ENCODE measurements at places on chromosomes 3 and 15. TPM values are rescaled to one million over a fixed set of nuclear protein-coding genes. Genes with fewer than 3 reads are reported as not detected.

DNA sequence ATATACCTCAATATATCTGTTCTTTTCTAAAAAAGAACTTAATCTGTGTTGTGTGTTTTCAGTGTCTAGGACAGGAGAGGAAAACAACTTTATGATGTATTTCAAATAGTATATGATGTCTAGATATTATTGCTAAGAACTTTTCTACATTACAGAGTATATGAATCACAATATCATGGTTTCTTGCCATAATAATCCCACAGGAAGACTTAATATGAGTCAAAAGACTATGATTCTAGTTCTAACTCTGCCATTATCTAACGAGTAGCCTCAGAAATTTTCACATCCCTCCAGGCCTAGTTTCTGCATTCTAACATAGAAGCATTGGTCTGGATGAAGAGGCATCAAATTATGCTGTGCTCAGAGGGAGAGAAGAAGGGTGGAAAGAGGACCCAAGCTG is 107.7 kb upstream of the SPRED1 start:
- H3K27me3 ChIP-seq, result no peaks in the 10 kb centered on the region
- no peak for DNase-seq
- no peak overlapping the region for H3K4me3 ChIP-seq
- no peaks in the 10 kb centered on the region for H3K36me3 ChIP-seq
- no peak overlapping the region for H3K27ac ChIP-seq

DNA sequence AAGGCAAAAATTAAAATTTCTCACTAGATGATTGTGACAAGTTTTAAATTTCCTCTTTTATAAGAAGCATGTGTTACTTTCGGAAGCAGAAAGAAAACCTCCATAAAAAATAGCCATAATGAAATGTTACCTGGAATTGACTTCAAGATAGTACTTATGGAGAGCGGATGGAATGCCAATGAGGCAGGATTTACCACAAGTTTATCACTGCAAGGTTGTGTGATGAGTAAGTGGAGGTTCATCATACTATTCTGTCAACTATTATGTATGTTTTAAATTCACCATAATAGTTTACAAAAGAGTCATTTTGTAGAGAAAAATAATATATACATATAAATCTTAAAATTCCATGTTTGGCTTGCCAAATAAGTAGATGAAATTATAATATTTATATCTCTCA is 230.3 kb downstream of the SCAPER start:
- H3K4me1 ChIP-seq, result no peaks in the 10 kb centered on the region
- H3K27me3 ChIP-seq, result no peaks in the 10 kb centered on the region
- DNase-seq, result no peak
- no peak overlapping the region for H3K4me3 ChIP-seq

DNA sequence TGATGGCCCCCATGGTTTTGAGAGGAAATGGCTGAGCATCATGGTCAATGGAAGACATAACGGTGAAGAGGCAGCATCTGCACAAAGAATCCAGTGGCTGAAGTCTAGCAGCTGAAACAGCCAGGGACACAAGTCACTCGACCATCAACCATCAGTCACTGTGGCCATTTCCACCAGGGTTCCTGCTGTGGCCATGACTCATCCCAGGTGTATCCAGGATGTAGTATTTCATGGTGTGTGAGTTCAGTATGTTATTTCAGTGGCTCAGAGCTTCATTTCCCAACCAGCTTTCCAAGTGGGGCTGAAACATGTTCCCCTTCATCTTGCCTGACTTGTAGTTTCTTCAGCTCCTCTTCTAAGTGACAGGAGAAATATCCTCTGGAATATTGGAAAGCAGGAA is 47.8 kb upstream of the WNT5A start:
- H3K27me3 ChIP-seq, result no peaks in the 10 kb centered on the region
- DNase-seq, result no peak
- H3K4me1 ChIP-seq, result no peaks in the 10 kb centered on the region

DNA sequence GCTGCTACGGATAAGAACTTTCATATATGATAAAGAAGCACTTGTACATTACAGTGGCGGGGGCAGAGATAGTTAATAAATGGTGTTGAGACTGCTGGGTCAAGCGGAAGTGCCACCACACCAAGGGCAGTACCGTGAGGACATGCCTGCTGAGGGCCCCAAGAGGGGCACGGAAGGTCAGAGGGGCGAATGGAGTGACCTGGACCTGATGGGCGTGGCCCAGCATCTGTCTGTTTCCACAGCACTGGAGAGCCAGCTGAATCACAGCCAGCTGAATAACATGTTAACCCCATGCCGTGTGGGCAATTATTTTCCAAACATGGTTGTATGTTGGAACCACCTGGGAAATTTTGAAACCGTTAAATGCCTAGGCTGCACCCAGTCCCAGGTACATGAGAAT is 37.2 kb downstream of the ANKDD1A start:
- no peaks in the 10 kb centered on the region for H3K27me3 ChIP-seq
- no peak overlapping the region for H3K4me3 ChIP-seq
- no peak overlapping the region for H3K27ac ChIP-seq
- H3K36me3 ChIP-seq, result no peaks in the 10 kb centered on the region

GRCh38 chr3:56688191-56688590 is 5.1 kb upstream of the TASOR start:
- H3K4me1 ChIP-seq, result no peaks in the 10 kb centered on the region
- no peaks in the 10 kb centered on the region for H3K27me3 ChIP-seq
- H3K27ac ChIP-seq, result no peak overlapping the region
- DNase-seq, result no peak

- no peaks in the 10 kb centered on the region for H3K4me1 ChIP-seq
- no peaks in the 10 kb centered on the region for H3K36me3 ChIP-seq
- no peak for DNase-seq
Measured at GRCh38 chr3:12323237-12323636, 34.4 kb downstream of the PPARG start.

GRCh38 chr3:183220828-183221227 is 32.2 kb upstream of the B3GNT5 start:
- H3K4me3 ChIP-seq, result no peak overlapping the region
- DNase-seq, result no peak
- H3K36me3 ChIP-seq, result no peaks in the 10 kb centered on the region
- no peaks in the 10 kb centered on the region for H3K27me3 ChIP-seq
- H3K4me1 ChIP-seq, result no peaks in the 10 kb centered on the region
- no peak overlapping the region for H3K27ac ChIP-seq

DNA sequence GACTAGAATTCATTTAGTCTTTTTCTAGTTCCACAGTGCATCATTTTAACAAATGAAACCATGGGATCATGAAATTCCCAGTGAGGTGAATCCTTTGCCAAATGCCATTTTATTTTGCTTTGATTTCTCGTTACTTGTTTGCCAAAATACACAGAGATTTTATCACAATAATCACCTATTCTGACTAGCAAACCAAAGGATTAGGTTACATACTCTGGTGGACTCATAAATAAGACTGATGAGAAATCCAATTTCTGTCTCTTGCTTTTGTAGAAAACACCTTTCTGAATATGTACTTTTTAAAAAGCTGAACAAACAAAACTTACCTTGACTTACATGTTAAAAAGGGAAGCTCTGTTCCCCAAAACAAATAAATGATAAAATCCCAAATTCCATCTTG is 12.2 kb downstream of the ERC2 start:
- H3K27me3 ChIP-seq, result peaks cover 4% of the 10 kb centered on the region
- no peaks in the 10 kb centered on the region for H3K36me3 ChIP-seq
- H3K27ac ChIP-seq, result no peak overlapping the region

GRCh38 chr3:168545591-168545990 is 449.9 kb upstream of the GOLIM4 start:
- no peaks in the 10 kb centered on the region for H3K36me3 ChIP-seq
- no peak overlapping the region for H3K27ac ChIP-seq
- H3K4me3 ChIP-seq, result no peak overlapping the region
- no peaks in the 10 kb centered on the region for H3K27me3 ChIP-seq
- no peaks in the 10 kb centered on the region for H3K4me1 ChIP-seq

DNA sequence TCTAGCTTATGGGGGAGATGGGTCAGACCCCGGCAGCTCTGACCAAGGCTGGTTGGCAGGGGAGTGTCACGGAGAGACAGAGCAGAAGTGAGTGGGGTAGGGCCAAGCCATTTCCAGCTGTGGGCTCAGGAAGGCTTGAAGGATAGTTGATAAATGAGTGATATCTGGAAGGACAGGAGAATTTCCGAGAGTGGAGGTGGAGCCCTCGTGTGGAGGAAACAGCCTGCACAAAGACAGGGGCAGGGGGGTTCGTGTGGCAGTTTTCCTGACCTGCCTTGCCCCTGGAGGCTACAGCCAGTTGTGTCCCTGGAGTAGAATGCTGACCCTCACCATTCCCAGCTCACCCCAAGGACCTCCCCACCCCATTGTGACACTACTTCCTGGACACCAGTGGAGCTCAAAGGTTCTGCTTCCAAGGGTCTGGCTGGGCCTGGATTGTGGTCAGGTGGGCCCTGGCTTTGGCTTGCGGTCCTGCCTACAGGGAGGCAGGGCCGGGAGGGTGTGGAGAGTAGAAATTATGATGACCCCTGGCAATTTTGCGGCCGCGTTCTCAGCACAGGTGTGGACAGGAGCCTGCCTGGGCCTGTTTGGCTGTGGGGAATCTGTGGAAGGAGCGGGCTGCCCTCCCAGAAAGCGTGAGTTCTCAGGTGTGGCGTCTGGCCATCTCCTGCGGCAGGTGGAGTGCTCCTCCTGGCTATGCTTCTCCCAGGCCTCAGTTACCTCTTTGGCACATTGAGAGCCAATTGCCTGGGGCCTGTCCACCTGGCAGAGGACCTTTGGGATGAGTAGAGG is at the start of gene SLC22A14:
TSS of gene SLC22A14 (plus strand) at position 400 of the 792 bp plus-strand sequence. CDS start 23,733 bp downstream, outside the sequence.
- no peak within 1 kb of the TSS for H3K27ac ChIP-seq
- H3K4me1 ChIP-seq, result no peaks in the 10 kb centered on the region
- no peaks in the 10 kb centered on the region for H3K36me3 ChIP-seq
- no peak within 1 kb of the TSS for H3K4me3 ChIP-seq
- H3K27me3 ChIP-seq, result no peaks in the 10 kb centered on the region

- H3K36me3 ChIP-seq, result peaks cover 2% of the 10 kb centered on the region
- H3K27me3 ChIP-seq, result no peaks in the 10 kb centered on the region
- peak overlapping the region; percentile 20 for H3K27ac ChIP-seq
- DNase-seq, result peak; percentile 77
Measured at GRCh38 chr3:12816521-12817342, 20.3 kb downstream of the CAND2 start.

- H3K27ac ChIP-seq, result no peak overlapping the region
- H3K4me1 ChIP-seq, result no peaks in the 10 kb centered on the region
- H3K27me3 ChIP-seq, result no peaks in the 10 kb centered on the region
- H3K4me3 ChIP-seq, result no peak overlapping the region
- no peak for DNase-seq
Measured at GRCh38 chr3:12237912-12238650, 50.8 kb upstream of the PPARG start.

DNA sequence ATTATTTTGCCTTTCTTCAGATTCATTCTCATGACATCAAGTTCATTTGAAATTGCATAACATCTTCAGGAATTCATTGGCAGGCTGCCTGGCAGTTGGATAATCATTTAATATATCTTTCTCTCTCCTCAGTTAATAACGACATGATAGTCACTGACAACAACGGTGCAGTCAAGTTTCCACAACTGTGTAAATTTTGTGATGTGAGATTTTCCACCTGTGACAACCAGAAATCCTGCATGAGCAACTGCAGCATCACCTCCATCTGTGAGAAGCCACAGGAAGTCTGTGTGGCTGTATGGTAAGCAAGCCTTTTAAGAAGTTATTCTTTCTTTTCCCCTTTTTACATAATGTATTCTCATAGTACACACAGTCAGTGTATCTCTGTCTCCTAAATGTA is 38.2 kb downstream of the TGFBR2 start:
- H3K4me1 ChIP-seq, result peaks cover 20% of the 10 kb centered on the region
- peak; percentile 45 for DNase-seq
- H3K27me3 ChIP-seq, result no peaks in the 10 kb centered on the region

DNA sequence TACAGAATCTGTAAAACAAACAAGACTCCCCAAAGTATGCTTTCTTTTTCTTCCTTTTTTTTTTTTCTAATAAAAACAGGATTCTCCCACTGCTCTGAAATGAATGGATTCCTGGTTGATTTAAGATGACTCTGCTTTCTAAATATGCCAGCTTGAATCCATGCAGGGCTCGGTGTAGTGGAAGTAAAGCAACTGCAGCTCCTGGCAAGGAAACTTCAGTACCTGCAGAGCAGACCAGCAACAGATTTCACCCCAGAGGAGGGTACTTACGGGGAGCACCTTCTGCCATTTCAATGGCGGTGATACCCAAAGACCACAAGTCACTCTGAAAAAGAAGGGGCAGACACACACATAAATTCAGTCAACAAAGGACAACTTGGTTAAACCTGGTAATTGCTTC is 150.5 kb upstream of the SLC2A2 start:
- peak overlapping the region; percentile 82 for H3K27ac ChIP-seq
- no peaks in the 10 kb centered on the region for H3K36me3 ChIP-seq
- DNase-seq, result no peak
- H3K4me3 ChIP-seq, result no peak overlapping the region

DNA sequence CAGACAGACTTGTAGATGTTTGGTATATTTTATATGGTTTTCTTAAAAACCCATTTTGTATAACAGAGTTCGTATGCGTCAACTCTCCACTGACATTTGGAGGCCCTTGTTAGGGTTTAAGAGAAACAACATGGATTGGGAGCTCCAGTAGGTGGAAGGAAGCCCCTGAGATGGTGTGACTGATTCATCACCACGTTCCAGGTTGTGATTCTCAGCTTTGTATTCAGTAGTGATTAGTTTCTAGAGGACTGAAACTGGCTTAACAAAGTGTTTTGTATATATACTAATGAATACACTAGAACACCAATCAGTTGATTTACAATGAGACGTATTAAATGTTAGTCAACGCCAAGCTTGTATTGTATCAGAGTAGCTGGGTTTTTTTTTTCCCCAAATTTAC is 33.9 kb downstream of the SNRK start:
- peak overlapping the region; percentile 75 for H3K27ac ChIP-seq
- H3K36me3 ChIP-seq, result no peaks in the 10 kb centered on the region
- peaks cover 65% of the 10 kb centered on the region for H3K4me1 ChIP-seq
- no peak for DNase-seq
- no peak overlapping the region for H3K4me3 ChIP-seq

GRCh38 chr3:105862217-105862616 is 6.6 kb downstream of the CBLB start:
- no peak overlapping the region for H3K27ac ChIP-seq
- H3K27me3 ChIP-seq, result no peaks in the 10 kb centered on the region
- no peaks in the 10 kb centered on the region for H3K36me3 ChIP-seq

Gene ALDH1A2
- total RNA-seq, result 6.2 TPM

Gene RHCG
- not detected for total RNA-seq

Gene CDCP1
- 0.42 TPM for total RNA-seq

Gene SV2B
- 0.68 TPM for total RNA-seq

Gene PLCD1
- 6.2 TPM for total RNA-seq

Measured in gastrocnemius medialis (tissue), 4 donors.